ENCODE measurements at places on chromosomes 12 and 14.

- no peak for DNase-seq
These were observed 150.3 kb upstream of the ARHGAP5 start for GRCh38 chr14:31926652-31927347.

DNA sequence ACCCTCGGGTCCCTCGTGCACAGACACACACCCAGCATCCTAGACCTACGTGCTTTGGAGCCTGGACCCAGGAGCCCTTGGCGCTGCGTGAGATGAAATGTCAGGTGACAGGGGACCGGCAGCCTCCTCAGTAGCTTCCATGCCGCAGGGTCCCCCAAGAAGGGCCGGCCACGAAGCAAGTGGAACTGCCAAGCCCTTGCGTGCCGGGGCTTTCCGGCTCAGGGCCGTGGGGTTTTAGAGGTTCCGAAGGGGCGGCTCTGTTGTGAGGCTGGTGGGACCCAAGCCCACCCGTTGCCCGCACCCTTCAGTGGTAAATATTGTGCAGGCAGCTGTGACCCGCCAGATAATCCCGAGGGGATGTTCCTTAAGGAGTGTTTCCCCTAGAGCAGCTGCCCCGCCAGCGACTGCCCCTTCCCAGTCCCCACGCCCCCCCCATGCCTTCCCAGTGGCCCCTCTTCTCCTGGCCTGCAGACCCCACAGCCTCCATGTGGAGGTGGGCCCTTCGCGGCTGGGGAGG lies 133.7 kb downstream of the ADGRD1 start:
- no peak for DNase-seq

- no peak for DNase-seq
These were observed 61.5 kb upstream of the LRTM2 start for GRCh38 chr12:1758887-1759286.

- DNase-seq: no peak
These were observed 27.6 kb downstream of the SARNP start for GRCh38 chr12:55789893-55790292.

DNA sequence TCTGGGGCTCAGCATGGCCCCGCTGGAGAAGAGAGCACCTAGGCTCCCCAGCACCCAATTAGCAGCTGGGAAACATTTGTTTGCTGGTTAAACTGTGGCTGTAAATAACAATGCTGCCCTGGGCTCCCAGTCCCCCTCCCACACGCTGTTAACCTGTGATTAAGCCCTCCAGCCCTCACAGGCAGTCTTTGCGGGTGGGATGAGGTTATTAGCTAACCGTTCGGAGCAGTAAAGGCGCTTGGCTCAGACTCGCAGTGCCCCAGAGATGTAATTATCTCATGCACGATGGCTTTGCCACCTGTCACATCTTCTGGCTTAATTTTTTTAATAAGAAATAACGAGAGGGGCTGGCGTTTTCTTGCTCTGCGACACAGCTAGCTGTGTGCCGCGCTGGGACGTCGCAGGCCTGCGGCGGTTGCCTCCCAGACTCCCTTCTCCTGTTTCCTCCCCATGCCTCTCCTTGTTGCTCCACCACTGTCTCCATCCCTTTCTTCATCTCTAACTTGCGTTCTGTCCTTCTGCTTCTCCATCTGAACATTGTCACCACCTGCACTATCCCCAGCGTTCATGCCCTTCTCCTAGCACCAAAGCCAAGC lies 239.2 kb upstream of the FKBP4 start:
- DNase-seq: no peak

DNA sequence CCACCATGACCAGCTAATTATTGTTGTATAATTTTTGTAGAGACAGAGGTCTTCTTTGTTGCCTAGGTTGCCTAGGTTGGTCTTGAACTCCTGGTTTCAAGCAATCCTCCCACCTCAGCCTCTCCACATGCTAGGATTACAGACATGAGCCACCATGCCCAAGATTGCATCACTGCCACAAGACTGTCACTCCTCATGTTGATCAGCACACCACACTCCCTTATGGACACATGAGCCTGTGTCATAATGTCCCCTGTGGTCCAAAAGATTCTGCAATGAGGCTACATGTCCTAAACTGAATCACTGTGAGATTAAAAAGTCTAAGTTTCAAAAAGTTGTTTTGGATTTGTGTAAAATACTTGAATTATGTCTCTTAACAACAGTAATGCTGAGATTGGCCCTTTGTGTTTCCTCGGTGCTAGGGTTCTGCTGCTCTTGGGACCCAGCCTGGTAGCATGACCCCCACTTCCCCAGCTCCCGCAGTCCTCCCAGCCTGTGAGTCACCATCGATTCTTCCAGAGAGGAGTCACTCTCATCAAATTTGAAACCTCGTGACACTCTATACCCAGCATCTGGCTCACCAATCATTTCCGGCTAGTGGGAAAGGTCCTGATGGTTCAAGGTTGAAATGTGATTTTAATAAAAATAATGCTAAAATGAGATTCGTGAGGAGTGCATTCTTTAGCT lies 890.9 kb downstream of the VRK1 start:
- DNase-seq: no peak

DNA sequence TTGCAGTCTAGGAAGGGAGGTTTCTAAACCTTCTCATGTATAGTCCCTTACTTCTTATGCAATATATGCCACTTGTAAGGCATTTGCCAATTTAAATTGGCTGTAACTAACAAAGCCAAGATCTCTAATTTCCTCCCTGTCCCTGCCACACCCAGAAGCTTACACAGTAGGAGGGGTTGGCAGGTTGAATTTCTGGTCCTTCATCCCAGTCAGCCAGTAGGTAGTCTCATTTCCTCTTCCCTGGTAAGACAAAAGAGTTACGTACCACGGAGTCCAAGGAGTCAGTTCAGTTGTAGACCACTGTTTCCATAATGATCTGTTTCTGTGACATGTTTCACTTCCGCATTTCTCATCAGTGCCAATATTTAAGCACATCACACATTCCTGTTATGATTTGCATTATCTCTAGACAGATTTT lies 47.0 kb upstream of the PLBD1 start:
- DNase-seq: no peak

- DNase-seq: no peak
These were observed 66.9 kb upstream of the TBX3 start for GRCh38 chr12:114750917-114751316.

DNA sequence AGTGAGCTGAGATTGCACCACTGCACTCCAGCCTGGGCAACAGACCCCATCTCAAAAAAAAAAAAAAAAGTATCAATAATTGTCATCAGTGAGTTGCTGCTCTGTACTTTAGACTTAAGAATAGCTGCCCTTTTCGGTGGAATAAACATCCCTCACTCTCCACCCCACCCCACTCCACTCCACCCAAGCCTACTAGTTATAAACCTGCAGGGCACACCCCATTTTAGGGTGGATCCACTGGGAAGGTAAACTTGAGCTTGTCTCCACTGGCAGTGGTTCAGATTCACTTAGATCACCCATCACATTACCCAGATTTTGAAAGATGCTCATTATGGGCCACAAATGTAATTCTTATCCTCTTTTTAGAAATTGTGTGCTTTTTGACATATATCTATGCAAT lies 106.4 kb downstream of the GPR135 start:
- DNase-seq: no peak

DNA sequence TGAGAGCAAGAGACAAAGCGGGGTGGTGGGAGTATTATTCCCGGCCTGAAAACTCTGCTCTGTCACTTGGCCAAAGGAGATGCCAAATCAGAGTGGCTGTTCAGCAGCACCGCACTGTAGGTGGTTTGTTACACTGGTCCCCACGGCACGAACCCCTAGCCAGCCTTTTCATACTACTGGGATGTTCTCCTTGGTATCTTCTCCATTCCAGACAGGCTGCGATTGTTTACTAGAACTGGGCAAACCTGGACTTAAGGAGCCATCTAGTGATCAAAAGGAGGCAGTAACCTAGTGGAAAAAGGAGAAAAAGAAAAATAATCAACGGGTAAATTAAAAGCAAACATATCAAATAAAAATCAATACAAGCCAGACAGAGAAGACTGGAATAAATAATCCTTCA lies 58.9 kb upstream of the TMTC2 start:
- DNase-seq: peak; percentile 34

DNA sequence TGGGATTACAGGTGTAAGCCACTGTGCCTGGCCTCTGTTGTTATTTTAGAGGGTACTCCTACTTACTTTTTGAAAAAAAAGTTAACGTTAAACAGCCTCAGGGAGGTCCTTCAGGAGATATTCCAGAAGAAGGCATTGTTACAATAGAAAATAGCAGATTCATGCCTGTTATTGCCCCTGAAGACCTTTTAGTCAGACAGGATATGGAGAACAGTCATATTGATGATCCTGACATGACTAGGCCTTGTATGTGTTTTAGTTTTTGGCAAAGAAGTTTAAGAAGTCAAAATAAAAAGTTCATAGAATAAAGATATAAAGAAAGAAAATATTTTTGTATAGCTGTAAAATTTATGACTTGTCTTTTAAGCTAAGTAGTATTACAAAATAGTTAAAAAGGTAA lies 45.3 kb downstream of the WASHC3 start:
- no peak for DNase-seq

- no peak for DNase-seq
These were observed 18.1 kb upstream of the SSPN start for GRCh38 chr12:26177283-26177682.

GRCh38 chr12:95736631-95737030 lies 53.9 kb downstream of the NTN4 start:
- no peak for DNase-seq

DNA sequence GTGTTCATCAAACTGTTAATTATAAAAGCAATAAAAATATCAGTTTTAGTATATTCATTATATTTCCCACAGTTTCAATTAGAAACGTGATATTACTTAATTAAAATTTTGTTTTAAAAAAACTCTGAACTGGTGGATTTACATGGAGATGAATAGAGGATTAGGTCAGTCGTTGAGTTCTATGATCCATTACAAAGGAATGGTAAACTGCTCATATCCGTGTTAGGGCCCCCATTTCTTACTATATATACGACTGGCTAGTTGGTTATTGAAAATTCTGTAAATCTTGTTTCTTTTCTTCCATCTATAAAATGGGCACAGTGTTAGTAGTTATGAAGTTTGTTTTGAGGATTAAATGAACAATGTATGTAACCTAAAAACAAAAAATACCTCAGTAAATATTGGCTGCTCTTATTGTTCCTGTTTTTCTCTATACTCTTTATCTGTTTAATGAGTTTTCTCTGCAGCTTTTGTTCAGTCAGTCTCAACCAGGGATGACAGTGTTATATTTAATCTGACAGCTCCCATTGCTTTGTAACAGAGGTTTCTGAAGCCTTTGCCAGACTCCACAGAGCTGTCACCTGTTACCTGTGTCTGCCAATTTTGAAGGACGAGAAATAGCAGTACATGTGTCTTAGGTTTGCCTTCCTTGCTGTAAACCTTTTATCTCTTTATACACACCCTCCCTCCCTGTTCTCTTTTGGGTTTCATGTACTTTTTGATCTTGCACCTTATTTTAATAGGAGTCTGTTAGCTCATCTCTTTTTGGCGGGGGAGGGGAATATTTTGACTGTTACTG lies 41.5 kb downstream of the FRS2 start:
- DNase-seq: no peak

DNA sequence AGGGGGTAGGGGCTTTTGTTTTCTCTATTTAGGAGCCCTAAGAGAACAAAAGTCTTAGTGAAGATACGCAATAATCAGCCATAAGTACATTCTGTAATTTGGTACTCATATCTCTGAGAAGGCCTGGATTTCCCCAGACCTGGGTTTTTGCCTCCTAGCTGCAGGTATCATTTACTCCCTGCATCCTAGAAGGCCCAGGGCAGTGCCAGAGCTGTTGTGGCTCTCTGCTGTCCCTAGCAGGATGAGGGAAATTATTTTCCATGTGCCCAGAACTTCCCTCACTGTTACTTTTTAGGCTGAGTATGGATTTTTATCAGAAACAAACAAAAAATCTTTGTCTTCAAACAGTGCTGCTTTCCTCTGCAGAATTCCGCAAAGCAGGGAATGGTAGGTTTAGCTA lies 192.5 kb upstream of the SYT1 start:
- DNase-seq: no peak

- no peak for DNase-seq
These were observed 313.0 kb upstream of the RTL1 start for GRCh38 chr14:101216366-101217079.

DNA sequence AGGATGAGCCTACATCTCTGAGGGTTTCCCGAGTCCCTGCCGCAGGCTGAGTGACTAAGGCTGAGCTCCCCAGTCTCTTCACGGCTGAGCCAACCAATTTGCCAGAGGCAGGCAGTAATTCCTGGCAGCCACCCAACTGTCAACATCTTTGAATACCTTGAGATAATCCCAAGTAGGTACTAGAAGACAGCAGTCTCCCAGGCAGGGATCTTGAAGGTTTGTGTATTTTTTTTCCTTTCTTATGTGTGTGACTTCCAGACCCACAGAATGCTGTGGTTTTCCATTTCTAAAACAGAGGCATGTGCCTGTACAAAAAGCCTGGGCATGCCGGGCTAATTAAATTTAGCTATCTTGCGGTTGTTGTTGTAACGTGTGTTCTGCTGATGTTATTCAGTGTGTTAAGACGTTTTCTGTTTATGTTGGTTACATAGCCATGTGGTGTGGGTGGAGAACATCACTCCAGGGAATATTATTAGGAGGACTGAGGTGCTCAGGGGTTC lies 155.5 kb downstream of the ANO2 start:
- DNase-seq: no peak

DNA sequence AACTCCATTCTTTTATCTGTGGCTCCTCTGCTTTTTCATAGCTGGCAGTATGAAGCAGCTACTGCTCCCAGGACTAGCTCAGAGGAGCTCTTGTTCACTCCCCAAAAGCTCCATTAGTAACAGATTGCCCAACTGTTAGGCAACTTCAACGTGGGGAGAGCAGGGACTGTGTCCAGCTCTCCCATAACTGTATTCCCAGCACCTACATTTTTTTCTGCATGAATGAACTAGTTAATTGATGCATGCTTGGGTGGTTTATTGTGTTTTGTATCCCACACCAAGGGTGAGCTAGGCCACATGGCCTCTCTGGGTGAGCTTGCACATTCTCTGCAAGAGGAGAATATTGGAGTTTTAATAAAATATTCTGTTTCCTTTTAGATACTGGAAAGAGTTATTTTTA lies 15.2 kb downstream of the STON2 start:
- no peak for DNase-seq

GRCh38 chr14:89588016-89588415 lies 171.0 kb upstream of the FOXN3 start:
- DNase-seq: no peak

DNA sequence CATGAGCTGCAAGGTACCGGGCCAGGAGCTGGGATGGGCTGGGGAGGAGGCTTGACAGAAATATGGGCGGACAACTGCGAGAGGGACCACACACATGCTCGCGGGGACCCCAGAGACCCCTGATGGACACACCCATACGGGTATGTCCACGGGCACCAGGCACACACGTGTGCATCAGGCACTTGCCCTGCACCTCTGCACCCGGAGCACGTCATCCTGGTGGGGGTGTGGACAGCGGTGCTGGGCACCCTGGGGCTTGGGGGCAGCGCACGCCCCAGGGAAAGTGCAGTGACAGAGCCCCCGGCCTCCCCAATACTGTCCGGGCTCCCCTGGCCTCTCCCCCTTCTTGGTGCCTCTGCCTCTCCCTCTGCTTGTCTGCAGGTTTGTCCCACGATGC lies 1.7 kb upstream of the CRIP1 start:
- DNase-seq: no peak

All from brain microvascular endothelial cell (primary cell).